ENCODE measurements at places on chromosomes 1 and 21. TPM values are rescaled to one million over a fixed set of nuclear protein-coding genes. Genes with fewer than 3 reads are reported as not detected.

The ALG14 gene
- total RNA-seq = 2.3 TPM

The LRIG2 gene
- total RNA-seq = 20.2 TPM

The PRAMEF25 gene
- total RNA-seq = not detected

The AGBL4 gene
- total RNA-seq = not detected

The PLEKHG5 gene
- total RNA-seq = 0.54 TPM

The TSPEAR gene
- total RNA-seq = not detected

The CNR2 gene
- 5.3 TPM for total RNA-seq

The TLCD4 gene
- total RNA-seq = 0.60 TPM

The SLAMF7 gene
- total RNA-seq = 301 TPM
